Temporal lobe (tissue), 4 donors: ENCODE measurements at places on chromosomes 5 and 9. TPM values are rescaled to one million over a fixed set of nuclear protein-coding genes. Genes with fewer than 3 reads are reported as not detected.

The TNC gene
- 92.0 TPM for total RNA-seq

The DNAJC25 gene
- 3.9 TPM for total RNA-seq

The MRPS2 gene
- 12.5 TPM for total RNA-seq

The FAM153A gene
- total RNA-seq = 3.7 TPM

The SLC38A9 gene
- 49.4 TPM for total RNA-seq

The CAAP1 gene
- total RNA-seq = 10.6 TPM

The TMC1 gene
- total RNA-seq = 0.25 TPM

The CSF1R gene
- total RNA-seq = 6.4 TPM

The GADD45G gene
- 5.9 TPM for total RNA-seq

The GPRIN1 gene
- total RNA-seq = 104 TPM

The DDX4 gene
- under 0.01 TPM for total RNA-seq

The FABP6 gene
- total RNA-seq = 2.2 TPM

The TAF11L5 gene
- not detected for total RNA-seq

The TLE4 gene
- 59.5 TPM for total RNA-seq

The EQTN gene
- 1.2 TPM for total RNA-seq

The MYMK gene
- not detected for total RNA-seq

The GPR150 gene
- total RNA-seq = 0.25 TPM

The ZNF484 gene
- total RNA-seq = 52.1 TPM

The IL5 gene
- total RNA-seq = not detected

The PCDHGA10 gene
- total RNA-seq = 14.5 TPM

The SOWAHA gene
- total RNA-seq = 4.7 TPM

The OGN gene
- total RNA-seq = 22.9 TPM

The OBP2A gene
- total RNA-seq = not detected

The PCDHGB7 gene
- 14.8 TPM for total RNA-seq
